ENCODE measurements at places on chromosomes 5 and 9. TPM values are rescaled to one million over a fixed set of nuclear protein-coding genes. Genes with fewer than 3 reads are reported as not detected.

DNA sequence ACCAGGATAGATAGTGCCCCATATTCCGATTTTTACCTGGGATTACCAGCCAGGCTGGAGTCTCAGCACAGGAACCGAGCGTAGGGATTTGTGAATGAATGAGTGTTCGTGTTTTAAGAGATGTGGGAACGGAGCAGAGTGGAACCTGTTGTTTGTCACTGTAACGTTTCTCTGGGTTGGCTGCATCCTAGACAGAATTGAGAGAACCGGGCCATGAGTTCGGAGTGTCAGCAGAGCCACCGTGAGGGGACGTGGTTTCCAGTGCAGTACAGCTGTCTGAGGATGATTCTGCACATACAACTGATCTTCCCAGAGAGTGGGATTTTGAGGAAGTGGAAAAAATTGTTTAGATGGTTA, 1.2 kb downstream of the PDE8B start:
- DNase-seq: no peak

- no peak for DNase-seq
Measured at GRCh38 chr9:81490605-81491331, 198.6 kb downstream of the TLE1 start.

The EXD3 gene
- total RNA-seq: 23.4 TPM

The FAM78A gene
- 110 TPM for total RNA-seq

The DMRTA1 gene
- not detected for total RNA-seq

DNA sequence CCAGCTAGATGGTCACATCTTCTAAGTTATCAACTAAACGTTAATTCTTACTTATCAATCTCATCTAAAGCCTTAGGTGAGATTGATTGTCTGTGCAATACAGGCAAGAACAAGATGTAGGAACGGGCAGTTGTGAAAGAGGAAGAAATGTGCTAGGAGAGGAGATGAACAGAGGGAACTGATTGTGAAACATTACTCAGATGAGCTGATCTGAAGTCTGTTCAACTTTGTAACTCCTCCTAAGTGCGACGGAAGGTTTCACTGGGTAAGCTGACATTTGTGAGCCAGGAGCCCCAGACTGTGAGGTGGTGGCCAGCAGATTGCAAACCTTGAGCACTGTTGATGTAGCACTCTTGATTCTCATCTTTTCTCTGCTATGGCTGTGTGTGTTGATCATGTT, 204.1 kb downstream of the CD180 start:
- no peak for DNase-seq

- DNase-seq: peak; percentile 24
Measured at GRCh38 chr9:122213589-122214413, 15.0 kb downstream of the LHX6 start.

GRCh38 chr5:160831801-160832200, 20.2 kb downstream of the ATP10B start:
- no peak for DNase-seq

All from naive thymus-derived CD4-positive, alpha-beta T cell (primary cell).